ENCODE measurements at places on chromosomes 3 and 15.

DNA sequence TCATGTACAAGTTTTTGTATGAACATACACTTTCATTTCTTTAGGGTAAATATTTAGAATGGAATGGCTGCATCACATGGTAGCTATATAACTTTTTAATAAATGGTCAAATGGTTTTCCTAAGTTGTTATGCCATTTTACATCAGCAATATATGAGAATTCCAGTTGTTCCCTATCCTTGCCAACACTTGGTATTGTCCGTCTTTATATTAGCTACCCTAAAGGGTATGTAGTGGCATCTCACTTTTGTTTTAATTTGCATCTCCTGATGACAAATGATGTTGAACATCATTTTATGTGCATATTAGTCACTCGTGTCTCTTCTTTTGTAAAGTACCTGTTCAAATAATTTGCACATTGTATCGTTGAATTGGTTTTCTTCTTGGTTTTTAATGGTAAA is 2.5 kb upstream of the MUC13 start:
- H3K36me3 ChIP-seq, result no peaks in the 10 kb centered on the region
- no peak overlapping the region for H3K27ac ChIP-seq
- peaks cover 3% of the 10 kb centered on the region for H3K4me1 ChIP-seq
- H3K4me3 ChIP-seq, result no peak overlapping the region
- no peak for DNase-seq

GRCh38 chr3:81485444-81485865 is 276.0 kb downstream of the GBE1 start:
- H3K27me3 ChIP-seq, result no peaks in the 10 kb centered on the region
- H3K4me3 ChIP-seq, result no peak overlapping the region
- no peaks in the 10 kb centered on the region for H3K4me1 ChIP-seq
- peak; percentile 11 for DNase-seq
- no peak overlapping the region for H3K27ac ChIP-seq
- H3K36me3 ChIP-seq, result no peaks in the 10 kb centered on the region

DNA sequence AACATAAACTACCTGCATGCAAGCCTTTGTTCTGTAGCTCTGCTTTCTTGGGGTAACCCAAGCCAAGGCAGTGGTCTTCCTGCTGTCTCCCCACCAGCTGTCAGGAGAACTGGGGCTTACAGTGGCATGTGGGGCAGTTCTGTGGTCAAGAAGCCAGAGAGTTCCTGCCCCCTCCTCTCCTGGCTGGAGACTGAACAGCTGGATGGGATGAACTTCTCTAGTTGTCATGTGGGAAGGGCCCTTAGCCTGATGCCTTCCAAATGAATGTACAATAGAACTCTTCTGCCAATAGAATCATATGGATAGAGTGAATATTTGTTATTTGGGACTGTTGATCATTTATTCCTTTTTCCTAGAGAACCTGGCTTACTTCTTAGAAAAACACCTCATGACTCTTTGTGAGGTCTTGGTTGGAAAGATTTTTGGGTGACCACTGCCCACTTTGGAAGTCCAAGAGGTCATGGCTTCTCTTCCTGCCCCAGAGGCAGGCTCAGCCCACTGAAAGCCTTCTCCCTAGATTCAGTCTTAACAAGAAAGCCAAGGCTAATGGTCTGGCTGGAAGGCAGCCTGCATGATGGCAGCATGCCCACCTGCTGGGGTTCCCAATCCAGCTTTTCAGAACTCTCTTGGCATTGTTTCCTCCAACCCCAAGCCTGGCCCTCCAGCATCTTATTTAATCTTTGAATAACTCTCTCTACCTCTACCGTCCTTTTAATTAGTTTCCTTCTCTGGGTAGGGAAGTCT is 462.9 kb upstream of the PROK2 start:
- peaks cover 11% of the 10 kb centered on the region for H3K4me1 ChIP-seq
- no peak overlapping the region for H3K27ac ChIP-seq
- DNase-seq, result no peak

DNA sequence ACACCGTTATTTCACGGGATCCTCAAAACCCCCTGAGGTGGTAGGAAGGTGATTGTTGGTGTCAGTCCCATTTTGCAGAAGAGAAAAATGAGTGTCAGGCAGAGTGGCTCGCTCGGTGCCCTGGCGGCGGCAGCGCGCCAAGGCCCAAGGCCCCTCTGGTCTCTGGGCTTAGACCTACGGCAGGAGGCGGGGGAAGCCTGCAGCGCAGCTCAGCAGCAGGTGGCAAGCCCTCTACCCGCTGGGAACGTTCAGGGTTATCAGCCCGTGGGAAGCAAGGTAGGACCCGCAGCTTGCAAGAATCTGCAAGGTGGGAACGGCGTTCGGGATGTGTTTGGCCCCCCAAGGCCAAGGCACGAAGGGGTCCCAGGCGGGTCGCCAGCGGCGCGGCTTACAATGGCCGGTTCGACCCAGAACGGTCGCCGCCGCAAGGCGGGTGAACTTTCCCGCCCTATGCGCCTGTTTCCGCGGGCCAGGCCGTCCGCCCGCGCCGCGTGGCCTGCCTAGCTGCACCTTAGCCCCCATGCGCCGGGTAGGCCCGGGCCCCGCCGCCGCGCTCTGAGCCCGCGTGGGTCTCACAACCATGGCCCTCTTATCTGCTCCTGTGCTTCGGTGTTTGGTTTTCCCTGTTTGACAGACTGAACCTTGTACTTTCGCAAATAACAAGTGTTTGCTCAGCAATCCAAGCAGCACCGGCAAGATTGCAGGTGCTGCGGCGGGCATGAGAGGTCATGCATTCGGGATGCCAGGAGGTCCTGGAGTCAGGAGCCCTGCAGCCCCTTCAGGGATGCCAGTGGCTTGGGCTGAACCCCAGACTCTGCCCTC is 39.7 kb downstream of the CCNL1 start:
- peaks cover 64% of the 10 kb centered on the region for H3K4me1 ChIP-seq
- DNase-seq, result peak; percentile 74
- H3K36me3 ChIP-seq, result no peaks in the 10 kb centered on the region
- H3K27me3 ChIP-seq, result no peaks in the 10 kb centered on the region
- H3K4me3 ChIP-seq, result no peak overlapping the region

DNA sequence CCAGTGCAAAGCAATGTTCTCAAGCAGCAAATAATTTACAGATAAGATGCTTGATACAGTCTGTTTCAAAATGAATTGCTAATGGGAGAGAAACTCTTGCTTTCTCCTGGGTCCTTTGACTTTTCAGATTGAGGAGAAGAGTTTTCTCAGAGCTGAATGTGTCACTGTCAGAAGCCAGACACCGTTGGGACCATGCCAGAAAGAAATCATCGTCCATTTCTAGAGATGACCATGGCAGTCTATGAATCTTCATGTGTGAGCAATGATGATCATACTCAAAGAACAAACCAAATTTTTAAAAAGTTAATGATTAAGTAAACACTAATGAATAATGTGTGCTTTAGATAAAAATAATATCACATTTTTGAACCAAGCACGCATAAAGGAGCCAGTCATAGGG is 77.6 kb downstream of the ZNF385D start:
- no peak for DNase-seq
- H3K27me3 ChIP-seq, result no peaks in the 10 kb centered on the region
- H3K4me3 ChIP-seq, result no peak overlapping the region
- no peaks in the 10 kb centered on the region for H3K4me1 ChIP-seq
- H3K36me3 ChIP-seq, result no peaks in the 10 kb centered on the region

Data from body of pancreas (tissue), 4 donors.